Activated CD4-positive, alpha-beta memory T cell treated with anti-CD3 and anti-CD28 coated beads for 36 hours (primary cell): ENCODE measurements at places on chromosomes 2 and 18. TPM values are rescaled to one million over a fixed set of nuclear protein-coding genes. Genes with fewer than 3 reads are reported as not detected.

GRCh38 chr2:231934441-231935206 lies 8.4 kb upstream of the NPPC start:
- H3K4me3 ChIP-seq: no peak overlapping the region
- no peak overlapping the region for H3K27ac ChIP-seq
- no peaks in the 10 kb centered on the region for H3K4me1 ChIP-seq
- DNase-seq: no peak
- peaks cover 2% of the 10 kb centered on the region for H3K27me3 ChIP-seq

GRCh38 chr2:62306751-62307468 lies 111.0 kb downstream of the B3GNT2 start:
- no peaks in the 10 kb centered on the region for H3K36me3 ChIP-seq
- no peaks in the 10 kb centered on the region for H3K27me3 ChIP-seq
- peaks cover 75% of the 10 kb centered on the region for H3K4me1 ChIP-seq
- peak overlapping the region; percentile 72 for H3K27ac ChIP-seq
- DNase-seq: peak; percentile 73

DNA sequence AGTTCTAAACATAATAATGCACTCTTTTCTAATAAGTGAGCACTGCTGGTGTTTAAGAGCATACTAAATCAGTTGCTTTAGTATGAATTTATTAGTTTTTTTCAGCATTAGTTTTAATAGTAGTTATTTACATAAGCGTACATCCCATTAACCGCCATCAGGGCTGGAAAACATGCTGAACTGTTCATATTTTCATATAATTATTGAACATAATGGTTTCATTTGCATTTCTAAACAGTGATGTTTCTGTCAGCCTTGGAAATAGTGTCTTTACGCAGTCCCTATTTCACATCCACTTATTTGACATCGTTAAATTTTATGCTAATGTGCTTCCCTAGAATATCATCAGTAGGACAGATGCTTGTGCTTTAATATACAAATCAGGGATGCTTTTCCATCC lies 71.5 kb downstream of the KIAA1328 start:
- DNase-seq: no peak
- H3K27me3 ChIP-seq: no peaks in the 10 kb centered on the region
- H3K36me3 ChIP-seq: peaks cover 20% of the 10 kb centered on the region
- H3K4me3 ChIP-seq: no peak overlapping the region
- no peak overlapping the region for H3K27ac ChIP-seq
- H3K4me1 ChIP-seq: peaks cover 2% of the 10 kb centered on the region

Gene RAD51AP2
- not detected for total RNA-seq

DNA sequence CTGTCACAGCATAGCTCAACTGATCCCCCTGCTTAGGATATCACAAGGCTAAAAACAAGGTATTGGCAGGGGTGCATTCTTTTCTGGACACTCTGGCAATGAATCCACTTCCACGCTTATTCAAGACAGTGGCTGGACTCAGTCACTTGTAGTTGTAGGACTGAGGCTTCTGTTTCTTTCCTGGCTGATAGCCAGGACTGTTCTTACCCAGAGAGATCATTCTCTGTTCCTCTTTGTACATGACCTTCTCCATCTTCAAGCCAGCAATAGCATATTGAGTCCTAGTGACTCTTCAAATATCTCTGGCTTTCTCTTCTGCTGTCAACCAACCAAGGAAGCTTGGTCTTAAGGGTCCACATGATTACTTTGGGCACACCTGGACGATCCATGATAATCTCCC lies 241.3 kb downstream of the RBM43 start:
- peaks cover 13% of the 10 kb centered on the region for H3K27me3 ChIP-seq
- no peak for DNase-seq
- H3K36me3 ChIP-seq: no peaks in the 10 kb centered on the region
- no peak overlapping the region for H3K27ac ChIP-seq
- H3K4me3 ChIP-seq: no peak overlapping the region

DNA sequence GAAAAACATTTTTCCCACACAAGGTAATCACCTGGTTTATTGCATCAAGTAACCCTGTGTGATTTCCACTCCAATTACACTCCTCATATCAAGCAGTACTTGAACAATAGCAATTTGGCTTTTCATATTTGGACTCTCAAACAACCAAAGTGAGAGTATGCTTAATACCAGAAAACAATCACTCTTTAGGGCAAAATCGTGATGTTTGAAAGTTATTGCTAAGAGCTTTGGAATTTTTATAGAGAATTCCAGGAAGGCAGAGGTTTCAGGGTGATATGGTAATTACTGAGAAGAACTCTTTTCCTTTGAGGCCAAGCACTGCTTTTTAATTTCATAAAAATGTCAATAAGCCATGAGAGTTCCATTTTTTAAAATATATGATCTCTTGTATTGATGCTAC lies 779.5 kb upstream of the LRRTM1 start:
- H3K4me3 ChIP-seq: no peak overlapping the region
- H3K36me3 ChIP-seq: no peaks in the 10 kb centered on the region
- DNase-seq: no peak
- no peaks in the 10 kb centered on the region for H3K27me3 ChIP-seq
- no peaks in the 10 kb centered on the region for H3K4me1 ChIP-seq

Gene TUBA3E
- total RNA-seq: not detected

Gene CYP27A1
- total RNA-seq: 0.10 TPM

DNA sequence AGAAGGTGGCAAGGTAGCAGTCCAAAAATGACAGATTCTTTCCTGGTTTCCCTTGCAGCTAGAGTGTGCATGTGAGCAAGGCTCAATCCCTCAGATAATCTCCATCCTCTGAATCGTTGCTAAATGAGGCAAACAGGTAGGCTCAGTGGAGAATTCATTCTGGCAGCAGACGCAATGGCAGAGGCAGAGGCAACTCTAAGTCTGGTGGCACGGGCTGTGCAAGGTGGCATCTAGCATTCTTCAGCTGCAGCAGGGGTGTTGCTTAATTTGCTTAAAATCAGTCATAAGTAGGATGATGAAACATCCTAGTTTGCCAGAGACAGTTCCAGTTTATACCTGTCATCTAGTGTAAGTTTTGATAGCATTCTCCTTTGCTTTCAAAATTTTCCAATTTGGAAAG lies 391.1 kb upstream of the MEX3C start:
- peaks cover 1% of the 10 kb centered on the region for H3K27me3 ChIP-seq
- no peaks in the 10 kb centered on the region for H3K36me3 ChIP-seq
- no peak overlapping the region for H3K27ac ChIP-seq
- no peak overlapping the region for H3K4me3 ChIP-seq
- DNase-seq: no peak

DNA sequence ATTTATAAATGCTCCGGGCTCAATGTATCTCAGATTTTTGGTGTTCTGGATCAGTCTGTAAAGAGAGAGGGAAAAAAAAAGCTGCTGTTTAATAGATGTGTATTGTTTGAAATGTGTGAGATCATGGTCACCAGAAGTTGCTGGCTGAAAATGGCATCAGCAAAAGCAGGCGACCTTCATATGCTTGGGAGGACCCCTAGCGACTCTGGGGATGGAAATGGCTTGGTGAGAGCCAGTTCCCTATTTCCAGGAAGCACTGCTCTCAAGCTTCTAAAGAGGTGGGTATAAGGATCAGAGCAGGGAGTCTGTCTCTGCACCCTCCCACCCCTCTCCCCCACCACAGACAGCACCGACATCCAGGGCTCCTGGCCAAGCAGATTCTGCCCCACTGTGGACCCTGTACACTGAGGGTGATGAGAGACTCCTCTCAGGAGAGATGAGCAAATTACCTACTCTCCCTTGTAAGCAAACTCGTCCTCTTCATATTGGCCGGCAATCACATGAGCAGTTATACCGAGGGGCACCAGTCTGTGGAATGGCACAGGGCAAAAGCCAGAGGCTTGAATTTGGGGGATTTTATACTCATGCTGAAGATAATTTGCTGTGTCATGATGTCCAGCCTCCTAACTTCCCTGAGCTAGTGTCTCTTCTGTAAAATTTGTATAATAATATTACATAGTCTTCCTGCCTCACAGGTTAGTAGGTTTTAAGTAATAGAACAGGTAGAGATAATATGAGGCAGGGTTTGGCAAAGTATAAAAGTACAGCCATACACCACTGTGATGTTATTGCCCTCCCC lies 29.6 kb downstream of the LHCGR start:
- DNase-seq: no peak
- no peaks in the 10 kb centered on the region for H3K36me3 ChIP-seq
- no peaks in the 10 kb centered on the region for H3K27me3 ChIP-seq
- no peaks in the 10 kb centered on the region for H3K4me1 ChIP-seq
- no peak overlapping the region for H3K4me3 ChIP-seq
- no peak overlapping the region for H3K27ac ChIP-seq

Gene IL1R2
- 36.2 TPM for total RNA-seq

Gene TGFBRAP1
- total RNA-seq: 16.9 TPM

Gene GREB1L
- not detected for total RNA-seq

- peaks cover 7% of the 10 kb centered on the region for H3K4me1 ChIP-seq
- no peak overlapping the region for H3K27ac ChIP-seq
- H3K4me3 ChIP-seq: no peak overlapping the region
Measured at GRCh38 chr2:33521791-33522281, 45.4 kb downstream of the RASGRP3 start.

Gene PRKAG3
- not detected for total RNA-seq

Gene MOGAT1
- total RNA-seq: not detected

DNA sequence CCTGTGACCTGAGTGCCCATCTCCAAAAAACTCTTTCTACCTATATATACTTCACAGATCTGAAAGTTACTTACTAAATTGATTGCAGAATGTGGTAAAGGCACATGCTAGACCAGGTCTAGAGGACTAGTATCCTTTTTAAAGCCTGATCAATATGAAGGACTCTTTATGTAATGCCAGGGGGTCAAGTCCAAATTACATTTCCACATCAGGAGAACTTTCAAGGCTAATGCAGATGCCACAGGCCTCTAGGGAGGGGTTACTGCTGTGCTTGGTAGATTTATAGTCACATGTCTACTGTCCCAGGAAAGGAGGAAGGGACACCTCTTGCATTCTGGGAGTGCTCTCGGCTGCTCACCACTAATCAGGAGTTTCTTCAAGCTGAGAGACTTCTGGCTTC lies 118.4 kb upstream of the NOSTRIN start:
- no peaks in the 10 kb centered on the region for H3K4me1 ChIP-seq
- no peaks in the 10 kb centered on the region for H3K36me3 ChIP-seq
- H3K27ac ChIP-seq: no peak overlapping the region
- no peaks in the 10 kb centered on the region for H3K27me3 ChIP-seq
- no peak for DNase-seq

GRCh38 chr2:58358026-58358425 lies 116.9 kb upstream of the FANCL start:
- DNase-seq: no peak
- H3K27ac ChIP-seq: no peak overlapping the region
- H3K36me3 ChIP-seq: no peaks in the 10 kb centered on the region
- H3K27me3 ChIP-seq: peaks cover 21% of the 10 kb centered on the region
- no peak overlapping the region for H3K4me3 ChIP-seq

DNA sequence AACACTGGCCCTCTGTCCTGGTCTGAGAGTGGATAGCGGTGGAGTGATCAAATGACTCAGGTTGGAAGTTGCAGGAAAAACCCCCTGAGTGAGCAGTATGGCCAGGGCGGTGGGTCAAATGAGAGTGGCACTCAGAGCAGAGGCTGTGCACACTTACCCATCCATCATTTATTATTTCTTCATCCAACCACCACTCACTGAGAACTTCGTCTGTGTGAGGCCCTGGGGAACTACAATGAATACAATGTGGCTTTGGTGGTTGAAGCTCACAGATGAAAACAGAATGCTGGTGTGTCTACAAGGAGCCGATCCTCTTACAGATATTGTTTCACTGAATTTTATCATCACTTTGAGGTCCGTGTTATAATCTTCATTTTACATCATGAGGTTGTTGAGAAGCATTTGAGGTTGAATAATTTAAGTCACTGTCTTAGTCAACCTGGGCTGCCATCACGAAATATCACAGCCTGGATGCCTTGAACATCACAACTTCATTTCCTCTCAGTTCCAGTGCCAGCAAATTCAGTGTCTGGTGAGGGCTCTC lies 73.4 kb upstream of the ID2 start:
- peak; percentile 67 for DNase-seq
- no peaks in the 10 kb centered on the region for H3K36me3 ChIP-seq

- no peak overlapping the region for H3K4me3 ChIP-seq
- H3K27me3 ChIP-seq: no peaks in the 10 kb centered on the region
- peaks cover 40% of the 10 kb centered on the region for H3K36me3 ChIP-seq
- H3K27ac ChIP-seq: no peak overlapping the region
- DNase-seq: peak; percentile 45
Measured at GRCh38 chr2:230748087-230748486, 35.4 kb downstream of the CAB39 start.

Gene SMYD5
- 42.0 TPM for total RNA-seq

- DNase-seq: no peak
- H3K4me3 ChIP-seq: no peak overlapping the region
- peaks cover 32% of the 10 kb centered on the region for H3K36me3 ChIP-seq
- H3K27me3 ChIP-seq: no peaks in the 10 kb centered on the region
- no peak overlapping the region for H3K27ac ChIP-seq
Measured at GRCh38 chr2:43539436-43539835, 56.4 kb downstream of the THADA start.

Gene KCNG2
- total RNA-seq: not detected

- H3K36me3 ChIP-seq: peaks cover 2% of the 10 kb centered on the region
- no peak for DNase-seq
- peaks cover 4% of the 10 kb centered on the region for H3K4me1 ChIP-seq
- no peak overlapping the region for H3K27ac ChIP-seq
- no peak overlapping the region for H3K4me3 ChIP-seq
Measured at GRCh38 chr2:190941571-190941970, 61.0 kb downstream of the GLS start.
